Central memory CD4-positive, alpha-beta T cell (primary cell): ENCODE measurements at places on chromosomes 2 and 18.

- no peak for DNase-seq
Observed at GRCh38 chr2:127609031-127609751, 36.8 kb upstream of the GPR17 start.

DNA sequence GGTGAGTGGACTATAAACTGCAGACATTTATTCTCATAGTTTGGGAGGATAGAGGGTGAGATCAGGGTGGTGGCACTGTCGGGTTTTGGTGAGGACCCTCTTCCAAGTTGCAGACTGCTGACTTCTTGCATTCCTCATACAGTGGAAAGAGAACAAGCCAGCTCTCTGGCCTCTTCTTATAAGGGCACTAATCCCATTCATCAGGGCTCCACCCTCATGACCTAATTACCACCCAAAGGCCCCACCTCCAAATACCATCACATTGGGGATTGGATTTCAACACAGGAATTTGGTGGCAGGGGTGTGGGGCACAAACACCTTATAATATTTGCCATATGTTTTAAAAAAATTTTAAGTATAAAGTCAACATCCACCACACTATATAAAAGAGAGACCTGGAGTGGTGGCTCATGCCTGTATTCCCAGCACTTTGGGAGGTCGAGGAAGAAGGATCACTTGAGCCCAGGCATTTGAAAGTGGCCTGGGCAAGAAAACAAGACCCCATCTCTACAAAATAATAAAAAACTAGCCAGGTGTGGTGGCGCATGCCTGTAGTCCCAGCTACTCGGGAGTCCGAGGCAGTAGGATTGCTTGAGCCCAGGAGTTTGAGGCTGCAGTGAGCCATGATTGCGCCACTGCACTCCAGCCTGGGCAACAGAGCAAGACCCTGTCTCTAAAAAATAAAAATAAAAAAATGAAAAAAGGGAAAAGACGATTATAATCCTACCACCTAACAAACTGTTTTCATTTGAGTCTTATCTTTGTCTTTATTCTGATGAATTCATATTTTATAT is 44.0 kb downstream of the TCF7L1 start:
- DNase-seq = no peak

DNA sequence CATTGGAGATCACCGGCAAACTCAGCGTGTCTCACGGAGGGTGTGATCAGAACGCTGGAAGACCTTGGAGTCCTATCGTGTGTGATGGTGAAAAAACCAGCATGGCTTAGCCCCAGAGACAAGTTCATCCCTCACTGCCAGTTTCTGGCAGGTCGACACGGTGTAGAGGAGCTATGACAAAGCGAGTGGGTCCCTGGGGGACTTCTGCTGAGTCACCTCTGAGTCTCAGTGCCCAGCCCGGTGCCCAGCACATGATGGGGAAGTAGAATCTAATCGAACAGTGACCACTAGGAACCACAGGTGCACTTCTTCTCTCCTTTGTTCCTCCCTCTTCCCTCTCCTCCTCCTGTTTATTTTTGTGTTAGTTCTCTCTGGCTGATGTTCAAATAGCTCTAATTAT is 45.9 kb upstream of the KCNF1 start:
- DNase-seq = no peak

DNA sequence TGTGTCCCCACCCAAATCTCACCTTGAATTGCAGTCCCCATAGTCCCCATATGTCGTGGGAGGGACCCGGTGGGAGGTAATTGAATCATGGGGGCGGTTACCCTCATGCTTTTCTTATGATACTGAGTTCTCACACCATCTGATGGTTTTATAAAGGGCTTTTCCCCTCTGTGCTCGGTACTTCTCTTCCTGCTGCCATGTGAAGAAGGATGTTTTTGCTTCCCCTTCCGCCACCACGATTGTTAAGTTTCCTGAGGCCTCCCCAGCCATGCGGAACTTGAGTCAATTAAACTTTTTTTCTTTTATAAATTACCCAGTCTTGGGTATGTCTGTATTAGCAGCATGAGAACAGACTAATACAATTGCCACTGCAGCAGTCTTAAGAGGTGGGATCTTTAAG is 134.9 kb downstream of the LTBP1 start:
- no peak for DNase-seq

DNA sequence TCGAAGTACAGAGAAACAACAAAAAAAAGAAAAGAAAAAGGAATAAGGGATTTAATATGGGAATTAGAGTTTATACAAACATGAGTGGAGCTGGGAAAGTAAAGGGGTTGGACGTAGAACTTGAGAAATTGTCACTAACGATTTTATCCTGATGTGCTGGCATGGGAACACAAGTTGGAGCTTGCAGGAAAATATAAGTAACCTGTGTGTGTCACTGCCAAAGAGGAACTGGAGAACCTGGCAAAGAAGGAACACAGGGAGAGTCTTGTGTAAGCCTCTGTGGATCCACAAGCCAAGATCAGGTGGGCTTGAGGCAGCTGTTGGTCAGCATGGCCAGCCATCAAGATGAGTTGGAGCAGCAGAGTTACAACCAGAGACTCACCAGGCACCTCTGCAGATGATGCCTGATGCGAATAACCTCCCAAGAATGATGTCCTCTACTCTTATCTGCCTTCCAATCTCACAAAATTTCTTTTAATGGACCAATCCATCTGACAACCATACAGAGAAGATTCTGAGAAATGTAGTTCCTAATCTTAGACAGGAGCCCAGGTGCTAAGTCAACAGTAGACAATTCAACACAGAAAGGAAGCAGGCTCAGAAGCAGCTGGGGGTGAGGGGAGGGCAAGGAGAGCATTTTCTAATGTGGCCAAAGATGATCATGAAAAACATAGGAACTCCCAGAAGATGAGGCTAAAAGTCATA is 77.0 kb upstream of the SPOPL start:
- no peak for DNase-seq

DNA sequence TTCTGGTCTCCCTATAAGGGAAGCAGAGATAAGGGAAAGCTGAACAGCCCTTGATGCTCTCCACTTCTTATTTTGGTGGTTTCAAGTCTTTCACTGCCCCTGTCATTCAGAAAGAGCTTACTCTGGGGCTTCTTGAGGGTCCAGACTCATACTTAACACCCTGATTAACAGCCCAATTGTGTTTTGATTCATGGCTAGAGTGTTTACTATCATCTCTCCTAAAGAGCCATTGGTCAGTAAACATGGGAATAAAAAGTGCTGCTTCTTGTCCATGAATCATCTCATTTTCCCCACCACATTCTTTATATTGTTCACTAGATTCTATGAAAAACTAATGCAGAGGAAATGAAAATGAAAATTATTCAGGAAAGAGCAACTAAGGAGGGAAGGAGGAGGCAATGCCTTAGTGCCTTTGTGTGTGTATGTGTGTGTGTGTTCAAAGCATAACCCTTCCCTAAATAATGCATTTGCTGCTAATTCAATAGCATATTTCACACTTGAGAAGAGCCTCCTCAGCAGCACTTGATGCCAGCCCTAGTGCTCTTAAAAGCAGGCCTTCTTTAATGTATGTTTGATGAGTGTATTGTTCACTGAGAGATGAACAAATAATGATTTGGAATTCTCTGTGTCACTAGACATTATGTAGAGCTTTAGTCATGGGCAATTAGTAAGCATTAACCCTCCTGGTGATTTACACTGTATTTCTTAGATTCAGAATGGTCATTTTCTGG is 63.5 kb downstream of the DCC start:
- DNase-seq = no peak

DNA sequence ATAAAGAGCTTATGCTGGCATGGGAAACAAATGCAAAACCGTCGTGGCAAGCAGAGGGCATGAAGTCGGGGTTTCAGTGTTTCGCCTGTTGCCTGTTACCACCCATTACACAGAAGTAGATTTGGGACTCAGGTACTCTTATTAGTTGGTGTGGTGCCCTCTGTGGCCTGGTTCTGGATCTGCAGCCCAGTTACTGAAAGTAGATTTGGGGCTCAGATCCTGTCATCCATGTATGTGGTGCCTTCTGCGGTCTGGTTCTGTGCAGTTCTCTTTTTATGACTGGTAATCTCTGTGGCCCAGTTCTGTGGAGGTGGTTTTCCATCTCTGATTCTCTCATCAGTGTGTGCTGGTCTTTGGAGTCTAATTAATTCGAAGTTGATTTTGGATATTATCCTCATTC is 45.2 kb downstream of the ADNP2 start:
- peak; percentile 22 for DNase-seq

DNA sequence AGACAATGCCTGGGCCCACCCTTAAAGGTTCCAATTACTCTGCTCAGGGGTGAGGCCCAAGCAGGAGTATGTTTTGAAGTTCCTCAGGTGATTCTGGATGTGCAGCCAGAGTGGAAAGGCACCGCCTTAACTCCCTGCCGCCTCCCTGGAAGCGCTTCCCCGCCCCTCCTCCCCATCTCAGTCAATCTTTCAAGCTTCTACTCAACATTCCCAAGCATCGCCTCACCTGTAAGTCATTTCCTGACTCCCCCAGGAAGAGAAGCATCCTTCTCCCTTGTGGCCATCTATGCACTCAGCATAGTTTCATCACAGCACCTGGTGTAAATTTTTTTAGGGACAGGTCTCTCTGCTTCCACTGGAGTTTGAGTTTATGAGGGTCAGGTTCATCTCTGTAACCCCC is 67.5 kb downstream of the MYL12B start:
- DNase-seq = no peak

DNA sequence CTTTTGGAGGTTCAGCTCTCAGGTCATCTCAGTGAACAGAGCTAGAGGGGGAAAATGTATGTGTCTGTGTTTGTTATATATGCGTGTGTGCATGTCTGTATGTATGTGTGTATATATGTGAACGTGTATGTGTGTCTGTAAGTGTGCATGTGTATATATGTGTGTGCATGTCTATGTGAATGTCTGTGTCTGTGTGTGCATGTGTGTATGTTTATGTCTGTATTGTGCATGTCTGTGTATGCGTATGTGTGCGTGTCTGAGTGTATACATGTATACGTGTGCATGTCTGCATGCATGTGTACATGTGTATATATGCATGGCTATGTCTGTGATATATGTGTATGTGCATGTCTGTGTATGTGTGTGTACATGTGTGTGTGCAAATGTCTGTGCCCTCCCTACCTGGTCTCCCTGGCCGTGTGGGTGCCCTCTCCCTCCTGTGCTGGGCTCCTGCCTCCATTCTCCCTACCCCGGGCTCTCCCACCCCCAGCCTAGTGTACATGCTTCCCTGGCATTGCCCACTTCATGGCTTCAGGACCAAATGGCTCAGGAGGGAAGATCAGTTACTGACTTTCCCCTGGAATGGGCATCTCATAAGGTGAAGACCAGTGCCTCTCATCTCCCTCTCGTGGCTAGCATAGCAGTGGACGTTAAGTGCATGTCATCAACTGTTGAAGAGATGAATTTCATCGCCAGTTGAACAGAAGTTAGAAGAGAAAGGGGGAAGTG is 49.9 kb downstream of the TRAF3IP1 start:
- no peak for DNase-seq

DNA sequence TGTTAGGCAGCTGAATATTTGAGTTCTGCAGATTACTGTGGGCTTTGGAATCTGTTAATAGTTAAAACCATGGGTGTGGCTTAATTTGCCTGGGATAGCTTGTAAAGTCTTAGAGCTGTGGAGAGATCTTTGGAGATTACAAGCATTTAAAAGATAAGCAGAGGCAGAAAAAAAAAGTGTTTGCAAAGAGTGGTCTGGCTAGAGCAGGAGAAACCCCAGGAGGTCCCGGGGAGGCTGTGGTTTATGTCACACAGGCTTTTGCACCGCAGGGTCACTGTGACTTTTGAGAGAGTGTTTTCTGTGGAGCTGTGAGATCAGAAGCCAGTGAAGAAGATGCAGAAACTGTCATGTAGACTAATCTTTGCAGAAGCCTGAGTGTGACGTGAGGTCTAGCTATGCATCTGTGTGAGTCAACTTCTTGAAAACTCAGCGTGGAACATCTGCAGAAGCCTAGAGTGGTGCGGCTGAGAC is 49.0 kb downstream of the SETBP1 start:
- peak; percentile 2 for DNase-seq
